ENCODE measurements at places on chromosomes 5 and 9. TPM values are rescaled to one million over a fixed set of nuclear protein-coding genes. Genes with fewer than 3 reads are reported as not detected.

Gene TRAF1
- total RNA-seq: 8.0 TPM

Gene HACD4
- 6.4 TPM for total RNA-seq

Gene TXNDC8
- total RNA-seq: not detected

GRCh38 chr5:124454081-124454480 lies 292.4 kb downstream of the ZNF608 start:
- no peak for DNase-seq

DNA sequence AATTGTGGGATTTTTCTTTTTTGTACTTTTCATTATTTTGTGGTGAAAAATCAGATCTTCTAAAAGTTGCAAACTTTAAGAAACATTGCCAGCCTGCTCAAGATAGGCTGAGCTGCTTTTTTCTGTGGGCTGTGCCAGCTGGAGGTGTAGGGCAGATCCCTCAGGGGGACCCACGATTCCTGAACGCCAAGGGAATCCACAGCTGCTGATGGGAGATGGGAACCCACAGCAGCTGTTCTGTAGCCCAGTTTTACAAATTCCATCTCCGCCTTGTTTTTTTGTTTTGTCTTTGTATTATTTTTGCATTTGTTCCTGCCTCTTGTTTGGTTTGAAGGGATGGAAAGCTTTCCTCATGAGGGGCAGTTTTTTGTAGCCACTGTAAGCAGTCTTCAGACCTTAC lies 91.0 kb downstream of the WWC1 start:
- no peak for DNase-seq

DNA sequence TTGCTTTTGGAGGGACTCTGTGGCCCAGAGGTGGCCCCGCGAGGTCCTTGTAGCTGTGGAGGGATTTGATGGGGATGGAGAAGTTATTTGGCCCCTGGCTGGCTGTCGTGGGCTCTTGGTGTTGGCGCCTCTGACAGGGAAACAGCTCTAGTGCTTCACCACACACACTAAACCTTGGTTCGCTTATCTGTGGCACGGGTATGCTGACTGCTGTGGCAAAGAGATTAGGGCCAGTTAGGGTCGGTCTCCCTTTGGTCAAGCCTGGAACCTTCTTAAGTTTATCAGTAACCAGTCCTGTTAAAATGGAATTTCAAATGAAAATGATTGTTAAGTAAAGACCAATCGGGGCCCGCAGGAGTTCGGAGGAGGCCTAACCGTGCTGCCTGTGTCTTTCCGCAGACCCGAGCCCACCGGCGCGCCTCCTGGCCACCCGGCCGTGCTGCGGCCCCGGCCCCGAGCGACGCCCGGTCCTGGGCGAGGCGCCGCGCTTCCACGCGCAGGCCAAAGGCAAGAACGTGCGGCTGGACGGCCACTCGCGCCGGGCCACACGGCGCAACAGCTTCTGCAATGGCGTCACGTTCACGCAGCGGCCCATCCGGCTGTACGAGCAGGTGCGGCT lies 28.4 kb downstream of the NEURL1B start:
- no peak for DNase-seq

DNA sequence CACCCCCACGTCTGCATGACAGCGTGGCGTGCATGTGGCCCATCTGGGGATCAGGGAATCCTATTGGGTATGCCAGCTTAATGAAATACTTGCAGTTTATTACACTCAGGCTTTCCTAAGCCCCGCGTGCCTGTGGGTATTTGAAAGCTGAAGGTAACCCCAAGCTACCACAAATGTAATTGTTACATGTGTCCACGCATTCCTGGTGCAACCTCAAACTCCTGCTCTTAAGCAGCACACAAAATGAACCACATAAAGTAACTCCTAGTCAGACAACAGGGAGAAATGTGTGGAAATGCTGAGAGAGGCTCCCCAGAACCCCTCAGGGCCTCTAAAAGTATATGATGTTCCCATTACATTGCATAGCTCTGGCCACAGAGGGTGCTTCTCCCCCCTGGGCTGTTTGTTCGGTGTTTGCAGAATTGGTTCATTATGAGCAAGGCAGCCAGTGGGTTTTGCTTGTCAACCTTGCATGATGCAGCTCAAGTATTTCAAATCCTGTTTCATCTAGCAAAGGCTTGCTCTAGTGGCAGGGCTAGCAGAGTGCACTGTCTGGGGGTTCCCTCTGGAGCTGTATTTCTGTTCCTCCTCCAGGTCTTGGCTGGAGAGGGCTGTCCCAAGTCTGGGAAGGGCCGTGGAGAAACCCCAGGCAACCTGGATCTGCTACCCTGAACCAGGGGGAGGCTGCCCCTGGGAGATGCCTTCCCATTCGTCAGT lies 1.8 kb upstream of the DCANP1 start:
- no peak for DNase-seq

- DNase-seq: no peak
These were observed 129.1 kb upstream of the FBN2 start for GRCh38 chr5:128667152-128667551.

GRCh38 chr5:113293975-113294310 lies 140.8 kb downstream of the TSSK1B start:
- DNase-seq: no peak

GRCh38 chr5:31987985-31988710 lies 186.0 kb downstream of the GOLPH3 start:
- DNase-seq: no peak

- no peak for DNase-seq
These were observed 133.3 kb upstream of the PCA3 start for GRCh38 chr9:76630916-76631315.

- no peak for DNase-seq
These were observed 12.4 kb upstream of the RALGPS1 start for GRCh38 chr9:126902210-126902609.

DNA sequence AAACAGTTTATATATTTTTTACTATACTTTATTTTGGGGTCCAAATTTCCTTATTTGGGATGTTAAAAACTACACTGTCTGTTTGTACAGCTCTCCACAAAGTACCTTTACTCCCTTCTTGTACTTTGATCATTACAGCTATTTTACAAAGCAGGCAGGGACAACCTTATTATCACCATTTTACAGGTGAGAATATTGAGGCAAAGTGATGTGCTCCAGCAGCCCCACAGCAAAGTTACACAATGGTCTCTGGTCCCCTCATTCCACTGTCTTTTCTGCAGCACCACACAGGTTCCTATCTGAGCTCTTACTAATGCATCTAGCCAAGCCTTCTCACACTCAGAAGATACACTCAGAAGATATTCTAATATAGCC lies 457.3 kb downstream of the RASEF start:
- no peak for DNase-seq

GRCh38 chr5:63255594-63255993 lies 677.0 kb downstream of the LRRC70 start:
- no peak for DNase-seq

DNA sequence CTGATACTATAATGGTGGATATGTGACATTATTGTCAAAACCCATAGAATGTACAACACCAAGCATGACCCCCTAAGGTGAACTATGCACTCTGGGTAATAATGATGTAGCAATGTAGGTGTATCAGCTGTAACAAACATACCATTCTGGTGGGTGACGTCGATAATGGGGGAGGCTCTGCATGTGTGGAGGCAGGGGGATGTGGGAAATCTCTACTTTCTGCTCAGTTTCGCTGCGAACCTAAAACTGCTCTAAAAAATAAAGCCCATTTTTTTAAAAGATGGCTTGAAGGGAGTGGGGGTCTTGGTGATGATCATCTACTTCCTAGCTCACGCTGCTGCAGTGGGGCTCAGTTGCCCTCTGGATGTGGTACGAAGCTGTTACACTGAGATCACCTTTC lies 51.1 kb downstream of the RASGEF1C start:
- DNase-seq: peak; percentile 6

All from sciatic nerve (tissue), 2 donors.